ENCODE measurements at places on chromosomes 1 and 21.

DNA sequence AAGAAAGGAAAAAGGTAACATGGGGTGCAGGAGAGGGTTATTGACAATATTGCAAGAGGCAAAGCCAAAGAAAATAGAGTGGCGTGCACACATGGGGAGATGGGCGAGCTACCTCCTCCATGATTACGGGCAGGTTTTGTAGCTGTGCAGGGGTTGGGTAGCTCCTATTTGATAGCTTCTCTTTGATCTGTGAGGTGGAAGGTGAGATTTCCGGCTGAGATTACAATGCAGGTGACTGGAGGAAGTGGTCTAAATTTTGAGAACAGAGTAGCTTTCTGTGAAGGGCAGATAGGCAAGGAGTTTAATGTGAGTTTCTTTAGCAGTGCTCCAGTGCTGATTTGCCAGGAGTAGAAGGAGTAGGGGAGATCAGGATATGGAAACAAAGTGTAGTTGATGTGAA is 263.4 kb downstream of the PLA2G4A start:
- no peaks in the 10 kb centered on the region for H3K4me1 ChIP-seq
- no peaks in the 10 kb centered on the region for H3K27me3 ChIP-seq
- H3K27ac ChIP-seq: no peak overlapping the region
- DNase-seq: peak; percentile 22
- H3K4me3 ChIP-seq: no peak overlapping the region

DNA sequence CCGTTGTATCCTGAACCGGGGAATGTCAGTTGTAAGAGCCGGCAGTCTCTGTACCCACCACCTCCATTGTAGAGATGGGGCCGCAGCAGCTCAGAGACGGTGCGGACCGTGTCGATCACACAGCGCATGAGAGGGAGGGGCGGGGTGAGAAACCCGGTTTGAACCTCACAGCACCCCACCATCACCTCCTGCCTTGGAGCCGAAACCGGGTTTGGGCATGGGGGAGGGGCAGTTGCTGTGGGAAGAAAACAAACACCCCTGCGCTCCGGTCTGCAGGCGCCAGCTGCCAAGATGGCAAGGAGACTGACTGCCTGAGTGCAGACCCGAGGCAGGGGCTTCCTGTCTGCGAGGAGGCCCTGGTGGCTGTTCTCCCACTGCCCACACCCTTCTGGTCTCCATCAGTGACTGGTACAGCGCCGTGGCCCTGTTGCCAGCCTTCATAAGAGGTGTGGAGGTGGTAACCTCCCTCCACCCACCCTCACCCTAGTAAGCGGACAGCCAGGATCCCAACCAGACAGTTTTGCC is 69.2 kb upstream of the SSBP3 start:
- no peaks in the 10 kb centered on the region for H3K36me3 ChIP-seq
- peaks cover 29% of the 10 kb centered on the region for H3K4me1 ChIP-seq
- peak; percentile 65 for DNase-seq
- H3K4me3 ChIP-seq: peak overlapping the region; percentile 45
- no peaks in the 10 kb centered on the region for H3K27me3 ChIP-seq

DNA sequence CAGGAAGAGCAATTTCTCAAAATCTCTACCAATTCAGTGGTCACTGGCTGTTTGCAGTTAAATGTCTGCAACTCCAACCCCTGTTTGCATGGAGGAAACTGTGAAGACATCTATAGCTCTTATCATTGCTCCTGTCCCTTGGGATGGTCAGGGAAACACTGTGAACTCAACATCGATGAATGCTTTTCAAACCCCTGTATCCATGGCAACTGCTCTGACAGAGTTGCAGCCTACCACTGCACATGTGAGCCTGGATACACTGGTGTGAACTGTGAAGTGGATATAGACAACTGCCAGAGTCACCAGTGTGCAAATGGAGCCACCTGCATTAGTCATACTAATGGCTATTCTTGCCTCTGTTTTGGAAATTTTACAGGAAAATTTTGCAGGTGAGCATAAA is 167.2 kb downstream of the CRB1 start:
- no peak overlapping the region for H3K4me3 ChIP-seq
- H3K27ac ChIP-seq: no peak overlapping the region
- no peaks in the 10 kb centered on the region for H3K36me3 ChIP-seq
- H3K4me1 ChIP-seq: no peaks in the 10 kb centered on the region
- DNase-seq: no peak

DNA sequence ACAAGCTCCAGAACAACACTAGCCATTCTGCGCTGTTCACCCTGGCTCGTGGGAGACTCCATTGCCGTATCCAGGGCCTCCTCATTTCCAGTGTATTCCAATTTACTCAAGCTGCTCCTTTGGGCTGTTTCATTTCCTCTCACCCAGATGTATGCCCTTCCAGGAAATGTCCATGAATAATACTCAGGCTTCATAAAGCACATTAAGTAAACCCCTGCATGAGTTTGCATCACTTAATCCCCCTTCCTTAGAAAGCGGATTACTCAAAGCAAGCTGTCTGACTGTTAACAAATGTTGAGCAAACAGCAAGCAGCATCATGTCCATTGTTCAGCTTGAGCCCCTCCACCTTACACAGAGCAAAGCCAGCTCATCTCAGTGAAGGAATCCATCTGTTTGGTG is 403.6 kb upstream of the PBX1 start:
- H3K36me3 ChIP-seq: no peaks in the 10 kb centered on the region
- no peaks in the 10 kb centered on the region for H3K27me3 ChIP-seq
- DNase-seq: no peak
- H3K27ac ChIP-seq: no peak overlapping the region
- no peak overlapping the region for H3K4me3 ChIP-seq

DNA sequence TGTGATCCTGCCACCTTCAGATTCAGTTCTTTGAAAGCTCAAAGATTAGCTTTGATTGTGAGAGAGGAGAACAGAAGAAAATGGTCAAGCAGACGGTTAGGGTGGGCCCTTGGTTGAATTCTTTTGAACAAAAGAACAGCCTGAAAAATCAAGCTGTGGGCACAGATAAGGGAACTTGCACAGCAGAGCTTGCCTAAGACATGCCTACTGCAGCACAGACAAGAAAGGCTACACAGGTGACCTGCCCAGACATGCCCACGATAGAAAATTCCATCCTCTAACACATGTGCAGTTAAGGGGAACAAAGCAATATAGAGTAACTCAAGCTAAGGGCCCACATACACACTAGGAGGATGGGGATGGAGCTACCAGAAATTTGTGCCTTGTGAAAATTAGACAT is 512.5 kb upstream of the LRRC7 start:
- no peaks in the 10 kb centered on the region for H3K27me3 ChIP-seq
- H3K4me3 ChIP-seq: no peak overlapping the region
- H3K36me3 ChIP-seq: no peaks in the 10 kb centered on the region
- H3K4me1 ChIP-seq: no peaks in the 10 kb centered on the region

GRCh38 chr1:221923929-221924598 is 182.2 kb upstream of the DUSP10 start:
- no peak for DNase-seq
- H3K4me3 ChIP-seq: no peak overlapping the region
- no peak overlapping the region for H3K27ac ChIP-seq

- no peak for DNase-seq
- no peak overlapping the region for H3K4me3 ChIP-seq
- no peaks in the 10 kb centered on the region for H3K36me3 ChIP-seq
- no peak overlapping the region for H3K27ac ChIP-seq
- no peaks in the 10 kb centered on the region for H3K4me1 ChIP-seq
These were observed 15.3 kb upstream of the RNF187 start for GRCh38 chr1:228471762-228472398.

DNA sequence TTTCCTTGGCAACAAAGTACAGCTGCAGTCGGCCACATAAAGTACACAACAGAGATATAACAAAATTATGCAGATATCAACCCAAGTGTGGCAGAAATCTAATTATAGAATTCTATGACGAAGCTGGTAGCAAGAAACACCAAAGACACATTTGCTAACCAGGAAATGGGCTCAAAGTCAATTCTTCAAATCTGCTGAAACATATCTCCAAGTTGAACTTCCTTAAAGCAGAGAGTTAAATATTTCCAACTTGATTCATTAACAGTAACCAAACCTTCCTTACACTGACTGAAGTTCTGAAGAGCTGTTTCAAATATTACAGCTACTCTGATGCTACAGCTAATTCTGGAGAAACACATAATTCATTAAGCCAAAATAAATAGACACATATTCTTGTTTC is 67.6 kb upstream of the SDC3 start:
- peaks cover 49% of the 10 kb centered on the region for H3K36me3 ChIP-seq
- no peak overlapping the region for H3K27ac ChIP-seq
- DNase-seq: no peak

DNA sequence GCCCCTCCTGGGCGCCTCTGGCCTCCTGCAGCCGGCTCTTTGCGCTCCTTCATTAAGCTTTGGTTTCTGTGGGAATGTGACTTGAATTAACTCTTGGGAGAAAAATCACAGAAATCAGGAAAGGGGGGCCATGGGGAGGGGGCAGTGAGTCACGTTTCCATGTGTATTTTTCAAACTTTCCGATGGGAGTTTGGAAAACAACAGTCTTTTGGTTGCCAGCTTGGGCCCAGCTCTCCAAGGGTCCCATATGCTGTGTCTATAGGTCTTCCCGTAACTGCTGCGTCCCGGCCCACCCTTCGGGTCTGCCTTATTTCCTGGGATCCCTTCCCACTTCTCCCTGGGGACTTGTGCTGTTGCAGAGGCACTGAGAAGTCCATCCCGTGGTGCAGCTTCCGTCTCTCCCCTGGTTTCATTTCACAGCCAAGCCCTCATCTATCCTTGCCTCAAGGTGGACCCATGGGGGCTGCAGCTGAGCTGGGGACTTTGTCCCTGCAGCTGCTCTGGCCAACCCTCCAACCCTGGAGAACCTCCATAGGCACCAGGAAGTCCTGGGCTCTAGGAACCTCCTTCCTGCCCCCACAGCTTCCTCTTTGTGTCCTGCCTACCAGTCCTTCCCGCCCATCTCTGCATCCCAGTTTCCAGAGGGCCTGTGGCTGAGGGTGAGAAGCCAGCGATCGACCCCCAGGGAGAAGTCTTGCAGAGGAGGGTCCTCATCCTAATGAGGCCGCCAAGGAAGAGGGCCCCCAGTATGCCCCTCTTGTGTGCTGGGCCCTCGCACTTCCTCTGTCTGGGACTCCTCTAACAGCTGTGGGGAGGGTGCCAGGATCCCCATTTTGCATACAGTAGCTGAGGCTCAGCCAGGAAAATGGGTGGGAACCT is 11.6 kb upstream of the LMNA start:
- H3K4me1 ChIP-seq: peaks cover 47% of the 10 kb centered on the region
- H3K27me3 ChIP-seq: no peaks in the 10 kb centered on the region
- H3K4me3 ChIP-seq: no peak overlapping the region
- H3K27ac ChIP-seq: no peak overlapping the region
- DNase-seq: no peak

DNA sequence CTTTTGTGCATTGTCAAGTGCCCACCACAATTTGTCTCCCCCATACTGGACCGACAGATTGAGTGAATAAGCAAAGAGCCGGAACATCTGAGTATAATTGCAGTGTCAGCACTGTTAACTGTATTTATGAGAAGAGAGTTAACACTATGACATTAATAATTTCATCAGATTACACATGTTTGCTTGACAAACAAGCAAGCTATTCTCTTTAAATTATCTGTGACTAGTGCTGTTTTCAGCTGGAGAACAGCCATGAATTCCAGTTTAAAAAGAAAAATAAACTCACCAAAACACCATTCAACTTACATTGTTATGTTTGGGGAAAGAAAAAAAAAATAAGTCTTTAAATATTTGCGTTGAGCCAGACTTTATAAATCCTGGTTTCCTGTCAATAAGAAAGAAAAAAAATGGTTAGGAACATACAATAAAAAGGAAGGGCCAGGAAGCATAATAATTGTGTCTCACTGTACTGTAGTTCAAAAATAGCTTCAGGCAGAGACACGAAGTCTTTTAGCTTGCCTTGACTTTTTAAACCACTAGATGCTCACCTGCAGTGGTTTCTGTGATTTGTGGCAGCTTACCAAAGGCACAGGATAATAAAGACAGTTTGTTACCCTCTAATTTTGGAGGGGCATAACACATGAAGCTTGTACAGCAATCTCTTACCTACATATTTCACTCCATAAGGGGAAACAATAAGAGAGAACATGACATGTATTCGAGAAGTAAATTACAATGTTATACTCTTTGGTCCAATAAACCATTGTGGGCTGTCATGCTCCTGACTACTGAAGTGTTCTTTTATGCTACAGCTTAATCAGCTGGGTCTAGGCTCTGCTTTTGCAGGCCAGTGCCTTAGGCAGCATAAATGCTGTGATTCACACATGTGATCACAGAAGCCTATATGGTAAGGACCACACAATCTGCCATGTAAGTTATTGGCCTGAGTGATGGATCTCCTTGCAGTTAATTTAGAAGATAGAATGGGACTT is 302.0 kb upstream of the ADGRL2 start:
- no peaks in the 10 kb centered on the region for H3K4me1 ChIP-seq
- no peaks in the 10 kb centered on the region for H3K36me3 ChIP-seq
- no peaks in the 10 kb centered on the region for H3K27me3 ChIP-seq
- no peak overlapping the region for H3K4me3 ChIP-seq
- DNase-seq: no peak
- no peak overlapping the region for H3K27ac ChIP-seq

DNA sequence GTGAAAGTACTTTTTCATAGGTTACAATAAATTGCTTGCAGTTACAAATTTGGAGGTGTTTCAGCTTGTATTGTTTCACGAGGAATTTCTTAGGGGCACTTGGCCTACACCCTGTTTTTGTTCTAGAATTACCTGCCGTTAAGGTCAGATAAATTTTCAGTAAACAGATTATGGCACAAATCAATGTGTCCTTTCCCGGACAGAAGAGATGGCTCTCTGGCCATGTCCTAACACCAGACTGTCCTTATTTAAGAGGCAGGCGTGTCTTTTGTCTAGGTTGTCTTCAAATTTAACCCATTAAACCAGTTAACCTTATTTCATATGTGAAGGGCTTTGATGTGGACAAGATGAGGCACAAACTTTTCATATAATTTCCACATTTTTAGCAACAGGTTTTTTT is 243.4 kb downstream of the SDCCAG8 start:
- H3K27ac ChIP-seq: no peak overlapping the region
- no peak overlapping the region for H3K4me3 ChIP-seq
- H3K36me3 ChIP-seq: peaks cover 25% of the 10 kb centered on the region
- no peaks in the 10 kb centered on the region for H3K27me3 ChIP-seq

DNA sequence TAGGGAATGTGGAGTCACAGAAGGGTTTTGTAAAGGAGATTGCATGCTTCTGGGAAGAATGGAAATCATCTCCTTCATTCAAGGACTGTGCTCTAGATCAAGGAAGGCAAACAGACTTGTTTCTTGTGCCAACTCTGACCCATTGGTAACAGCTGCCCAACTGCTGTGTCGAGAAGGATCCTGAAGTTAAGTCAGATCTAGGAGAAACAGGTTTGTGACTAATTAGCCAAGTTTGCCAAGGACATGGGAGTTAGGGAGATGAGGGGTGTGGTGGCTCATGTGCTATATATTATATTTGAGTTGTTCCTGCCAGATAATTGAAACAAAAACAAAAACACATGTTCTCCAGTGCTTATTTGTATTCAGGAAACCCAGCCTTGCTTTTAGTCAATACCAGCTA is 251.2 kb upstream of the USP24 start:
- peaks cover 3% of the 10 kb centered on the region for H3K4me1 ChIP-seq
- no peaks in the 10 kb centered on the region for H3K36me3 ChIP-seq
- no peak for DNase-seq
- no peak overlapping the region for H3K4me3 ChIP-seq

All from T-cell (primary cell).